ENCODE measurements at places on chromosomes 4 and X.

DNA sequence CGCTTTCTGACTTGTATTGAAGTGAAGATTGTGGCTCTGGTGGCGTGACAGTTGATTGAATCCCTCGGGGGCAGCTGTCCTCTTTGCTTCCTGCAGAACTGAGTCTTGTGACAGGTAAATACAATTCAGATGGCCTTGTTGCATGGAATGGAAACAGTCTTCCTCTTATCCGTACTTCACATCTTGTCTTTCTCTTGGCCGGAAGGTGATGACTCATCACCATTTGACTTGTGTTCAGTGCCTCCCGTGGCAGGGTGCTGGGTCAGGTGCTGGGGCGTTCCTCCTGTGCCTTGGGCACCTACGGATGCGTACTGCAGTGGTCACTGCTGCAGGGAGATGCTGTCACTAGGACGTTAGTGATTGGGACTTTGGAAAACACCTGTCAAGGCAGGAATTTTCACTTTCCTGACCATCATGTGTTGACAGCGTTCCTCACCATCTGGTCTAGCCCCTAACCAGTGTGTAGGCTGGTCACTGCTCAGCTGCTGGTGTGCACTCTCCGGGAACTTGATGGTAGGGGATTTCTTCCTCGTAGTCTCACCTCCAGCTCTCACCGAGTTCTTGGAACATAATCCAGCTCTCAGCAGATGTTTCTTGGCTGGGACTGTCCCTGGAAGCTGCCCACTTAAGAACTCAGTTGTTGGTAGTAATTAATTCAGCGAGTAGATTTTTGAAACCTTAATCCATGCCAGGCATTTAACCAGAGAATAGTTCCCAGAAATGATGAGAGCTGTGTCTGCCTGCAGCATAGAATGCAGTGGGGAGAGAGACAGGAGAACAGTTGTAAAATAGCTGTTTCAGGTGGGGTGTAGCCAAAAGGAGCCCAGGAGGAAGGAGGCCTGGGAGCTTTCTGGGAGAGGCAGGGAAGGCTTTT lies 7.2 kb downstream of the TBC1D14 start:
- peak; percentile 72 for DNase-seq
- H3K4me3 ChIP-seq = peak overlapping the region; percentile 62
- H3K27ac ChIP-seq = peak overlapping the region; percentile 92
- peaks cover 57% of the 10 kb centered on the region for H3K4me1 ChIP-seq
- H3K27me3 ChIP-seq = no peaks in the 10 kb centered on the region
- H3K36me3 ChIP-seq = peaks cover 10% of the 10 kb centered on the region

- no peak for DNase-seq
- H3K36me3 ChIP-seq = no peaks in the 10 kb centered on the region
- H3K4me3 ChIP-seq = no peak overlapping the region
- no peaks in the 10 kb centered on the region for H3K27me3 ChIP-seq
- H3K27ac ChIP-seq = no peak overlapping the region
Observed at GRCh38 chr4:68572653-68573170, 3.4 kb downstream of the UGT2B17 start.

GRCh38 chrX:7059214-7059838 lies 88.2 kb upstream of the STS start:
- peak overlapping the region; percentile 40 for H3K27ac ChIP-seq
- H3K36me3 ChIP-seq = peaks cover 15% of the 10 kb centered on the region
- no peaks in the 10 kb centered on the region for H3K27me3 ChIP-seq
- no peak overlapping the region for H3K4me3 ChIP-seq
- peaks cover 11% of the 10 kb centered on the region for H3K4me1 ChIP-seq

DNA sequence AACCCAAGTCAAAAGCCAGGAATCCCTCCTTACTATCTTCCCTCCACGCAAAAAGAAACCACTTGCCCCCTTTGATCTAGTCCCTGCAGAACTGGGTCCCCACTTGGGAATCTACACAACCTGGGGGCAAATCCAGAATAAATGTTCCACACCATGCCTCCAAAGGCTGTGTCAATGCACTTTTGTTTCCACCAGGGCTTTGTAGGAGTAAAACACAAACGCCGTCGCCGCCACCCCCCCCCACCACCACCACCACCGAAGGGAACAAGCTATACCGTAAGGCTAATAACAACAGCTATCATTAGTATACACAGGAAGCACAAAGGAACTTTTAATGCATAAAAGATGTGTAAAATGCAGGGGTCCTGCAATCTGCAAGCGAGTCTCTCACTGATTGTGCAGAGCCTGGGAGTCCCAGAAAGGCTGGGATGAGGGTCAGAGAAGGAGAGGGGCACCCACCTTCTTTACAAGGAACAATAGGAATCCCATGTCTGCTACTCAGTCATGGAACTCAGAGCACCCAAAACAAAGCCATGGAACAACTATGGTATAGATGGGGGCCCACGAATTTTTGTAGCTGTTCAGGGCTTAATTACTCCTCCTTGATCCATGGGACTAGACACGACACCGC lies 13.2 kb downstream of the BCOR start:
- no peak overlapping the region for H3K27ac ChIP-seq
- peak overlapping the region; percentile 59 for H3K4me3 ChIP-seq
- no peak for DNase-seq
- peaks cover 9% of the 10 kb centered on the region for H3K36me3 ChIP-seq
- H3K27me3 ChIP-seq = no peaks in the 10 kb centered on the region

- H3K27ac ChIP-seq = no peak overlapping the region
- no peak overlapping the region for H3K4me3 ChIP-seq
- DNase-seq = no peak
Observed at GRCh38 chrX:100659431-100660137, 15.6 kb downstream of the SRPX2 start.

DNA sequence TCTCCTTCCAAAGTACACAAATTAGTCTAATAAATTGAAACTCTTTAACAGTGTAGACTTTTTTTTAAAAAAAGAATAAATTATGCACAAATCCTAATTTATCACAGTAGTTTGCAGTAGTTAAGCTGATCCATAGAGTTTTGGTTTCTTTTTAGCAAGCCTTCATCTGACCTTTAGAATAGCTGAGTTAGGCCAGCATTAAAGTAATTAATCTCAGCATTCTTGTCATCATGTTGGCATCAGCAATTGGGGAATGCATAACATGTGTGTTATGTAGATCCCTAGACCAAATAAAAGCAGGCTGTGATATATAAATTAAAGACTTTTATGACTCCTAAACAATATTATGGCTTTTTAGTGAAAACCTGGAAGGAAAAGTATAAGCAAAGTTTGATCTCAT lies 426.5 kb upstream of the PABPC4L start:
- H3K4me1 ChIP-seq = no peaks in the 10 kb centered on the region
- H3K27ac ChIP-seq = no peak overlapping the region
- no peaks in the 10 kb centered on the region for H3K36me3 ChIP-seq
- H3K27me3 ChIP-seq = no peaks in the 10 kb centered on the region
- no peak overlapping the region for H3K4me3 ChIP-seq

DNA sequence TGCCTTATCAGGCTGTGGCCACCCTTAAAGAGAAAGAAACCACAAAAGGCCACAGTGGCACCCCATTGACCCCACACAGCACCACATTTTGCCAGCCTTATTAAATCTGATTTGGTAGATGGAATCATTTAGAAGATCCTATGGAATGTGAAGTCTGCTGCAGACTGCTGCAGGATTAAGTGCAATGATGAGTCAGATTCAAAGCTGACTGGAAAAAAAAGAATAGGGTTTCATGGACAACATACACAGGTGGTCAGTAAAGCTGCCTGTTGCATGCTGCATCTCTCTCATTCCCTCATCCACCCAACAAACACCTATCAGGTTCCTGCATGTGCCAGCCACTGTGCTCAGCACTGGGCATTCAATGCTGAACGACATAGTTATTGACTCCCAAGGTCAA lies 56.6 kb downstream of the CHST7 start:
- DNase-seq = no peak
- H3K4me1 ChIP-seq = peaks cover 38% of the 10 kb centered on the region
- no peak overlapping the region for H3K27ac ChIP-seq
- H3K36me3 ChIP-seq = peaks cover 13% of the 10 kb centered on the region

- peak overlapping the region; percentile 87 for H3K4me3 ChIP-seq
- DNase-seq = no peak
- peaks cover 5% of the 10 kb centered on the region for H3K27me3 ChIP-seq
- H3K27ac ChIP-seq = peak overlapping the region; percentile 73
Observed at GRCh38 chrX:155028877-155029291, 2.2 kb downstream of the FUNDC2 start.

- no peaks in the 10 kb centered on the region for H3K4me1 ChIP-seq
- H3K4me3 ChIP-seq = no peak overlapping the region
- no peaks in the 10 kb centered on the region for H3K36me3 ChIP-seq
- no peak for DNase-seq
- peaks cover 6% of the 10 kb centered on the region for H3K27me3 ChIP-seq
- H3K27ac ChIP-seq = no peak overlapping the region
Observed at GRCh38 chrX:107421337-107421861, 28.1 kb upstream of the FRMPD3 start.

DNA sequence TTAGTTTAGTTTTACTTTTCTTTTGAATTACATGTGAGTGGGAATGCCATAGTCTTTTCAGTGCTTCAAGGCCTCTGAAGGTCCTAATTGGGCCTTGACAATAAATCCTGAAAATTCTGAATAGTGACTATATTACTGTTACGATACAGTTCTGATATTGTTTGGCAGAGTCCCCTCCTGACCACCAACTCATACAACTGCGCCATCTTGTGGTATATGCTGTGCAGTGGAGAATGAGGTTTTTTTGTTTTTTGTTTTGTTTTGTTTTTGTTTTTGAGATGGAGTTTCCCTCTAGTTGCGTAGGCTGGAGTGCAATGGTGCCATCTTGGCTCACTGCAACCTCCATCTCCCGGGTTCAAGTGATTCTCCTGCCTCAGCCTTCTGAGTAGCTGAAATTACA lies 56.6 kb upstream of the CHRDL1 start:
- H3K27ac ChIP-seq = no peak overlapping the region
- no peak for DNase-seq
- H3K4me1 ChIP-seq = no peaks in the 10 kb centered on the region
- H3K27me3 ChIP-seq = peaks cover 2% of the 10 kb centered on the region
- no peaks in the 10 kb centered on the region for H3K36me3 ChIP-seq
- H3K4me3 ChIP-seq = no peak overlapping the region

DNA sequence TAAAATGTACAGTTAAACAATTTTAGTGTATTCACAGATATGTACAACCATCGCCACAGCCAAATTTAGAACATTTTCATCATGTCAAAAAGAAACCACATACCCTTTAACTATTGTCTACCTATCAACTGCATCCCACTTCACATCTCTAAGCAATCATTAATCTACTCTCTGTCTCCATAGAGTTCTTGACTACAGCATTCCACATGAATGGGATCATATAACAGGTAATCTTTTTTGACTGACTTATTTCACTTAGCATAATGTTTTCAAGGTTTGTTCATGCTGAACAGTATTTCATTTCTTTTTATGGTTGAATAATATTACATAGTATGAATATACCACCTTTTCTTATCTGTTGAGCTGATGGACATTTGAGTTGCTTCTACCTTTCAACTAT lies 281.4 kb upstream of the EDA2R start:
- no peak overlapping the region for H3K27ac ChIP-seq
- no peaks in the 10 kb centered on the region for H3K4me1 ChIP-seq
- no peak overlapping the region for H3K4me3 ChIP-seq
- H3K27me3 ChIP-seq = no peaks in the 10 kb centered on the region
- DNase-seq = no peak

DNA sequence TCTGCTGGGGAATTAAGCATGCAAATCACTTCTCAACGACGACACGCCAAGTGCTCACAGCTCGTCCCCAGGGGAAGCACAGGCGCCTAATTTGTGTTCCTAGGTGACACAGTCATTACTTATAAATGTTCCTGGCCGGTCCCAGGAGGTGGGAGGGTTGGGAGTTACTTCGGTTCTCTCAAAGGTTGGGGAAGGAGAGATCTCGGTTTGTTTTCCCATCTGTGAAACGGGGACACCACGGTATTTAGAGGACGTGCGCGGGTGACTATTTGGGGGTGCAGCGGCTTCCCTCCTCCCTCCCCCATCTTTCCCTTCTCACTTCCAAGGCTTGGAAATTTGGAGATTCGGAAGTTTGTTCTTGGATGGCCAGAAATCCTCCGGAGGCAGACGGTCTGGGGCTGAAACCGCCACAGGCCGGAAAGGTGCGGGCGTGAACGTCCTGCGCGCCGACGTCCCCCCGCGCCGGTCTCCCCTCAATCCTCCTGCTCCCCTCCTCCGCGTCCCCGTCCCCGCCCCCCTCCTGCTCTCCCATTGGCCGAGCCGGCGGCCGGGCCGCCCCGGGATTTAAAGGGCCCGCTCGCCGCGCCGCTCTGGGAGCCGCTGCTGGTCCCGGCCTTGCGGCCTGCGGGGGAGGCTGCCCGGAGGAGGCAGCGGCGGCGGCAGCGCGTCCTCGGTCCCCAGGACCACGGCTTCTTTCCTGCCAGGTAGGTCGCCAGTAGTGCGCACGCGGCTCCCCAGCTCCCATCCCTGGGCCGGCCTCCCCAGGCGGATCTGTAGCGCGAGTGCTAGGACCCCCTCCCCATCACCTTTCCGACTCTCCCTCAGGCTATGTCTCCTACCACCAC lies at the start of gene PORCN:
TSS of gene PORCN (plus strand) at position 593 of the 845 bp plus-strand sequence. CDS start 829 bp downstream, outside the sequence.
- peaks cover 30% of the 10 kb centered on the region for H3K4me1 ChIP-seq
- H3K4me3 ChIP-seq = peak within 1 kb of the TSS; percentile 88

GRCh38 chr4:55435141-55435841 lies 39.5 kb downstream of the TMEM165 start:
- no peaks in the 10 kb centered on the region for H3K27me3 ChIP-seq
- peak; percentile 53 for DNase-seq
- no peak overlapping the region for H3K4me3 ChIP-seq
- H3K27ac ChIP-seq = peak overlapping the region; percentile 66

GRCh38 chrX:46461660-46462191 lies 83.5 kb downstream of the ZNF674 start:
- H3K27ac ChIP-seq = peak overlapping the region; percentile 79
- no peak overlapping the region for H3K4me3 ChIP-seq
- no peaks in the 10 kb centered on the region for H3K27me3 ChIP-seq
- H3K36me3 ChIP-seq = peaks cover 41% of the 10 kb centered on the region
- H3K4me1 ChIP-seq = peaks cover 27% of the 10 kb centered on the region

GRCh38 chr4:100989401-100989800 lies 357.9 kb downstream of the PPP3CA start:
- no peak overlapping the region for H3K4me3 ChIP-seq
- no peaks in the 10 kb centered on the region for H3K4me1 ChIP-seq
- H3K27ac ChIP-seq = no peak overlapping the region
- H3K36me3 ChIP-seq = no peaks in the 10 kb centered on the region

GRCh38 chr4:16070203-16070602 lies 13.6 kb downstream of the PROM1 start:
- peaks cover 5% of the 10 kb centered on the region for H3K4me1 ChIP-seq
- H3K27me3 ChIP-seq = peaks cover 26% of the 10 kb centered on the region
- no peaks in the 10 kb centered on the region for H3K36me3 ChIP-seq
- no peak overlapping the region for H3K27ac ChIP-seq
- H3K4me3 ChIP-seq = no peak overlapping the region

All from activated CD8-positive, alpha-beta T cell treated with anti-CD3 and anti-CD28 coated beads, Interleukin-2, amount 10 ng/mL, durations not matched to agents 7 days and 5 days (primary cell).